ENCODE measurements at places on chromosomes 1 and 21.

DNA sequence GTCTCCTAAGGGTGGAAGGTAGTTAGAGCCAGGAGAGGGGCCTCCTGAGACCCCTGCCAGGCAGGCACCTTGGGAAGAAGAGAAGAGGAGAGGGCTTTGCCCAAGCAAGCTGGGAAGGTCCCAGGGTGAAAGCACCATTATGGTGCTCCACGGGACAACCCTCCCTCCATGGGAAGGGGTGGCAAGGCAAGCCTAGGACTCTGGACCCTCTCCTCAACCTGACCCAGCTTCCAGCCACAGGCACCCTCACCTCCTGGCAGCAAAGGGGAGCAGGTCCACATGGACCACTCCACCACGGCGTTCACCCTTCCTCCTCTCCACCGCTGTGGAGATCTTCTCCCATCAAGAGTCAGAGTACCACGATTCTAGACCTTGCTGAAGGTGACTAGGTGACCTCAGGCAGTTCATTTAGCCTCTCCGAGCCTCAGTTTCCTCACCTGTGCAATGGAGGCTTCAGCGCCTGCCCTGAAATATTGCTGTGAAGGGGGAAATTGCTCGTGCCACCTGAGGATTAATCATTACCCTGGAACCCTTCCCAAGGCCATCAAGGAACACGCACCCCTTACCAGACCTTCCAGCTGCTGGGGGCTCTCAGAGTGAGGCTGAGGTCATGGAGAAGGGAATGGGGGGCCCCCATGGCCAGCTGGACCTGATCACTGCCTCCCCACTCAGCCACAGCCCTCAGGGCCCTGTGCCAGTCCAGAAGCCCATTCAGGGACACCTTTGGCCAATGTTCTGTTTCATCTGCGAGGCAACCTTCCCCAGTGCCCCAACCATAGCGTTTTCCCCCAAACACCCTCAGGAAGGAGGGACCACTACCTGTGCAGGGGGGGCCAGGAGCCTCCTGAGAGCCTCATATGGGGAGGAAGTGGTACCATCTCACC, 1.6 kb downstream of the RAP1GAP start:
- no peak for DNase-seq

- no peak for DNase-seq
Measured at GRCh38 chr1:10033359-10033845, 644 bp downstream of the UBE4B start.

DNA sequence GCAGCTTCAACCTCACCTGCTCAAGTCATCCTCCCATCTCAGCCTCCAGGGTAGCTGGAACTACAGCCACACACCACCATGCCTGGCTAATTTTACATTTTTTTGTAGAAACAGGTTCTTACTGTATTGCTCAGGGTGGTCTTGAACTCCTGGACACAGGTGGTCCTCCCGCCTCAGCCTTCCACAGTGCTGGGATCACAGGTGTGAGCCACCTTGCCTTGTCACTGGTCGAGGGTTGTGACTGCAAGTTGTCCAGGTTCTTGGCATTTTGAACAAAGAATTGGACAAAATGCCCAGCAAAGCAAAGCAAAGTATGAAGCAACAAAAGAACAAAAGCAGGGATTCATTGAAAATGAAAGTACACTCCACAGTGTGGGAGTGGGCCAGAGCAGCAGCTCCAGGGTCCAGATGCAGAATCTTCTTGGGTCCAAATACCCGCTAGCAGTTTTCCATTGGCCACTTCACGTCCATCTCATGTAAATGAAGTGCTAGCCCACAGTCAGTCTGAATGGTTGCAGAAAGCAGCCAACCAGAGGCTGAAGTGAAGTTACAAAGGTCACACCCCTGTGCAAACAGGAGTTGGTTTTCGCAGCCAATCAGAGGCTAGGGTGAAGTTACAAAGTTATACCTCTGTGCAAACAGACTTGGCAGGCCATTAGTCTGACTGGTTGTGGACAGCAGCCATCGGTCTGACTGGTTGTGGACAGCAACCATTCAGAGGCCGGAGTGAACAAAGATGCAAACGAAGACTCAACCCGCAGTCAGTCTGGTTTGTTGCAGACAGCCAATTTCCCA, 109.5 kb upstream of the KIF26B start:
- no peak for DNase-seq

DNA sequence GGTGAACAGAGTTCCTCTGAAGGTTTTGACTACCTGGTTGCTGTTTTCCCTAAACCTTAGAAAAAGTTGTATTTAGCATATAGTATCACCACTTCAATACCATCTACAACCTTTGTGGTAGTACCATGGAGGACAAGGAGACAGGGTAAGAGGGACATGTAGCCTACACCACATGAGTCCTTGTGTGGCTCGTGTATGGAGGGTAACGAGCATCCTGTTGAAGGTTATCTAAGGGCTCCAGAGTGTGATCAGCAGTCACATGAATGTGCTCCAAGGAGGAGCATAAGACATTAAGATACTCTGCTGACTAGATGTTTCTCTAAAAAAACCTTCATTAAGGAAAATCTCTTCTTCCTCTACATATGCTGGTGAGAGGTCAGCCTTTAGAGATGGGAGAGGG, 67.3 kb downstream of the VCAM1 start:
- no peak for DNase-seq

- DNase-seq: no peak
Measured at GRCh38 chr1:157575744-157576143, 22.1 kb downstream of the FCRL4 start.

DNA sequence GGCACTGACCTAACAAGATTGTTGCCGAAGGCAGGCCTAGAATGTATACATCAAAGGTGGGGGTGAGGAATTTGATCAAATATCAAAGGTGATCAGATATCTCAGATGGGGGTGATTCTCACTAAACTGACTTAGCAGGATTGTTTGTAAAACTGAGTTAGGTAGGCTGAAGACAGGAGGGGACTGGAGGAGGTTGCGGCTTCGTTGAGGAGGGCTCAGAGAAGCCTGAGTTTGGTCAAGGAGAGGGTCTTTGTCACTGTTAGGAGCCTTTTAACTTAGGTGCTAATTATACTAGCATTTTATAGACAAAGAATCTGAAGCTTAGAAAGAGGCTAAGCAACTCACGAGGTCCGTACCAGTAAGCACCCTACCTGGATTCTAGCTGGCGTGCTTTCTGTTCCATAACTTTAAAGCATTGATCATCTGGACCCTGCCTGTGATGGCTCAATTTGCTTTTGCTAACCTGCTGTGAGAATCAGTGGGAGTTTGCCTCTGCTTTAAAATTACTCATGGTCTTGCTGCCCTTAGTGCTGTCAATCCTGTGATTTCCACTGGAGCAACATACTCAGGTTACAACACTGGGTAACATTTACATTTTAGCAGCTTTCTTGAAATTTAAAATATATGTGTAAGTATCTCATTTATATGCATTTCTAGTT, 49.8 kb downstream of the ITSN1 start:
- no peak for DNase-seq

DNA sequence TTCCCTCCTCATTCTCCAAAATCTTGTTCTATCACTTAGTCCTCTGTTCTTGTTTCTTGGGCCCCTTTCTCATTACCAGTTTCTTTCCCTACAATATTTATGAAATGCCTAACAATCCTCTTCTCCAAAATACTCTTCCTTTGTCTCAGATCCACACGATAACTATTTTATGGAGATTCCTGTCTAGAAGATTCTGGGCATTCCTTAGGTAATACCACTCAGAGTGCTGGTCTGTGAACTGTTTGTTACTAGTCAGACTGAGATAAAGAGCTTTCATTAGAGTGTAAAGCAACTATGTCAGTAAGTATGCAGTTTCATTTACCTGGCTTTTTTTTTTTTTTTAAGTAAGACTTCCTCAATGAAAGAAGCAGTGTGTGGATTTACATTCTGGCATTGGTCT, 18.1 kb upstream of the RCOR3 start:
- no peak for DNase-seq

GRCh38 chr1:24502065-24502708, 449 bp upstream of the RCAN3 start:
- peak; percentile 50 for DNase-seq

GRCh38 chr1:94503153-94503552, 38.4 kb downstream of the F3 start:
- no peak for DNase-seq

DNA sequence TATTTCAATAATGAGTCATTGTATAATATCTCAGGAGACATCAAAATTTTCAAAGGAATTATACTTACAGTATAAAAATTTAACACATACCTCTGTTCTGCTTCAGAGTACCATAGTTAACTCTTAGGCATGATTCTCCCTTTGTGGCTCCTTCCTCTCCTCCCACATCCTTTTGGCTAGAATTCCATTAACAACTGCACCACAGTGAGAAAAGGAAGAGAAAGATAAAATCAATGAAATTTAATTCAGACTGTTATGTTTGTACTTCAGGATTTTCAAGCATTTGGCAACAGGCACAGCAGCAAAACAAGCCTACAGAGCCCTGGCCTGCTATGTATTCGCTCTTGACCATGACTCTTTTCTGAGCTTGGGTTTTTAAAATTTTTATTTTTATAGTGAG, 57.2 kb upstream of the SGIP1 start:
- DNase-seq: no peak

DNA sequence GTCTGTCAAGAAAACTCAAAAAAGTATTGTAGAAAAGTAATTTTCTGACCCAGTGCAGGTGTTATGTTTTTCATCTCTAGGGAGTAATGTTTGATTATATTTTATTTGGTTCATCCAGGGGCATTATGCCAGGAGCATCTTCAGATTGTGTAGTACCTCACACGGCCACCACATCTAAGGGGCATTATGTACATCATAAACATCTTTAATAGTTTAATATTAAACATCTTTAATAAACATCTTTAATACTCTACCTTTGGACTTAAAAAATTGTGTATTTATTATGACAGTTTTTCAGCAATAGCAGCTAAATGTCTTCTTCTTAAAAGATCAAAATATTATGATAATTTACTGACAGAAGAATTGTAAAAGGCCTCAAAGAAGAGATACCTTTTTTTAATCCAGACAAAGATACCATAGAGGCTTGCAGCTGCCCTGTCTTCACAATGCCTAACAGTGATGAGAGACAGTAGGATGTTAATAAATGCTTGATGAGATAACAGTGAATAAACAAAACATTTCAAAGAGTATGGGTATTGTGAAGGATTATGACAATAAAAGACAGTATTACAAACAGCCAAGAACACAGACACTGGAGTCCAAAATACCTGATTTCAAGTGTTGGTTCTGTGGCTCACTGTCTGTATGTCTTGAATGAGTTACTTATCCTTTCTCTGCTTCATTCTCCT, 240.9 kb upstream of the ADGRL2 start:
- DNase-seq: no peak

DNA sequence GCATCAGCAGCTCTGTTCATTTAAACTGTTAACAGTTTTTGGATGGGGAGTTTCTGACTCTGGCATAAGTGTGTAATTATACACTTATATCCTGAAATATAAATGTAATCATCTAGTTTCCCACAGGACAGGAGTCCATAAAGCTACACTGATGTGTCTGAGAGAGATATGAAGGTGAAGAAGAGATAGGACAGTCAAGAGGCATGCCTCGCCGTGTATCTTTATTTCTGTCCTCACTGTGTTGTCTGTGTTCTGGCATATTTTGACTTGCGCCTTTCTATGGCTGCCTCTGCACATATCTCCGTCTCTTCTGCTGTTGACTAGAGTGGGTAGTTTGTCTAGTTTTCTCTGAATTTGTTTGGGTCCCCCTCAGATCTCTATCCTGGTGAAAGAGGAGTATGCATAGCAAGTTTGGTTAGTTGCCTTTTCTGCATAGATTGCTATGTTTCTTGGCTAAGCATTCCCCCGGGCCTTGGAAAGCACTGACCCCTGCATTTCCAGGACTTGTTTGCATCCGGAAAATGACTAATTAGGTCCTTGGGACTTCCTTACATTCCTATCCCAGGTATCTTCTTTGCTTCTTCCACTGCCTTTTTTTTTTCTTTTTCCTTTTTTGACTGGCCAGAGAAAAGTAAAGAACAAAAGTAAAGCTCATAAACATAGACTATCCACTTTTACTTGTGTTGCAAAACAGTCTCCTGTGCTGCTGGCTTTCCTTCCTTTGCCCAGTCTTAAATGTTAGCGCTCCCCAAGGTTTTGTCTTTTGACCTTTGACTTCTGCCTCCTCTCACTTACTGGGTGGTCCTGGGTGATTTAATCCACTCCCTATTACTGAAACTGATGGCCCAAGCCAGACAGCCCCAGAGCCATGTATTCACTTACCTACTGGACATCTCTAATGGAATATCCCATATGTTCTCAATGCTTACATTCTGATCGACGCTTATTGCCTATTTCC, 27.6 kb upstream of the CNN3 start:
- no peak for DNase-seq

GRCh38 chr1:58709540-58710175, 9.8 kb upstream of the MYSM1 start:
- no peak for DNase-seq

DNA sequence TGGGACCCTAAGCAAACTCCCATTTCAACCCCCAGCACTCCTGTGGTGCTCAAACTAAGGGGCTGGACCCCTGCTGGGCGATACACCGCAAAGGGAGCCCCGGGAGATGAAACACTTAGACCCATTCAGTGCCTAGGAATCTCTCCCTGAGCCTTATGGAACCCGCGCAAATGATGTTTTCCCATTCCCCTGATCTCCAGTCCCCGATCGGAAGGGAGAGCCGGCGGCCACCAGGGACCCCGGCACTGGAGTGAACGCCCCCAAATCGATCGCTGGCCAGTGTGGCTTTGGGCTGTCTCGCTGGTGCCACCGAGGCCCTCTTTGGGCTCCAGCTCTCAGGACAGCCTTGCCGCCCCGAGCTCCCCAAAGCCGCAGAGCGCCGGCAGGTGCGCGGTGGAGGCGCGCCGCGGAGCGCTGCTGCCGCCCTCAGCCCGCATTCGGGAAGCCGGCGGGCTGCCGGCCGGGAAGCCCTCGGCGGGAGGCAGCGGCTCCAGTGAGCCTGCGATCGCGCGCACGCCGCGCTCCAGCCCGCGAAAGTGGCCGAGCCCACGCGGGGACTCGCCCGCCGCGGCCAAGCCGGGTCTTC, 1.1 kb downstream of the PLXNA2 start:
- no peak for DNase-seq

DNA sequence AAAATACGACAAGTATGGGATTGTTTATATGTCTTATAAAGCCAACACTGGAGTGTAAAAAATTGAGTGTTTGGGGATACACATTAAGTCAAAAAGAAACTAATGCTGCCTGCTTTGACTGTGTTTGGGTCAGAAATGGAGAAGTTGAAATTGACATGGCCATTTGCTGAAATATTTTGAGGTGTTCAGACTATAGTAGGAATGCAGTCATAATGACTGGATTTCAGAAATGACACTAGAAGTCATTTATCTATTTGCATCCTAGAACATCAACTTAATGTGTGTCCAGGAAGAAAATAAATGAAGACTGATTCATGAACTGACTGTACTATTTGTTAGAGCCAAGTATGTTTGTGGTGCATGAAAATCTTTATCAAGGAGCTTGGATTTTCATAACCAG, 28.4 kb downstream of the RASAL2 start:
- DNase-seq: no peak

DNA sequence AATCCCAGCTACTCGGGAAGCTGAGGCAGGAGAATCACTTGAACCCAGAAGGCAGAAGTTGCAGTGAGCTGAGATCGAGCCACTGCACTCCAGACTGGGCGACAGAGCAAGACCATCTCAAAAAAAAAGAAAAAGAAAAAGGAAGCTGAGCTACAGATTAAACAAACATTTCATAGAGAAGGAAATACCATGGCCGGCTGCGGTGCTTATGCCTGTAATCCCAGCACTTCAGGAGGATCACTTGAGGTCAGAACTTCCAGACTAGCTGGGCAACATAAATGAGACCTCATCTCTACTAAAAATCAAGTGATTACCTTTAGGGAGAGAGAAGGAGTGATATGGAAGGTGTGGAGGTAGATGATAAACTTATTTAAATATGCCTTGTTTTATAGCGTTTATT, 14.0 kb upstream of the CFAP126 start:
- DNase-seq: no peak

GRCh38 chr1:9166289-9167235, 37.7 kb upstream of the GPR157 start:
- no peak for DNase-seq
